ENCODE measurements at places on chromosomes 13 and 19. TPM values are rescaled to one million over a fixed set of nuclear protein-coding genes. Genes with fewer than 3 reads are reported as not detected.
A peak's percentile ranks its signal among the peaks of the same experiment; 100 is the strongest.

GRCh38 chr13:27770809-27771208 is 21.5 kb upstream of the GSX1 start:
- DNase-seq, result peak; percentile 31

DNA sequence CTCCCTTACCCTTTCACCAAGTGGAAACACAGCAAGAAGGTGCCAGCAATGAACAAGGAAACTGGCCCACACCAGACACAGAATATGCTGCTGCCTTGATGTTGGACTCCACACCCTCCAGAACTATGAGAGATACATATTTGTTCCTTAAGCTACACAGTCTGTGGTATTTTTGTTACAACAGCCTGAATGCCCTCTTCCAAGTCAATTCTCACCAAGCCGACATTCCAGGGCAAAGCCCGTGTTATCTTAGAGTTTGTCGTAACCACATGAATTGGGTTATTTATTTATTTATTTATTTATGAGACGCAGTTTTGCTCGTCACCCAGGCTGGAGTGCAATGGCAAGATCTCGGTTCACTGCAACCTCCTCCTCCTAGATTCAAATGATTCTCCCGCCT is 14.9 kb downstream of the FGF21 start:
- peak; percentile 27 for DNase-seq

GRCh38 chr13:32443111-32443510 is 15.2 kb upstream of the N4BP2L1 start:
- peak; percentile 14 for DNase-seq

- DNase-seq, result no peak
Measured at GRCh38 chr19:32877323-32877912, 7.9 kb upstream of the SLC7A9 start.

Gene CCDC169
- total RNA-seq, result 2.0 TPM

Gene PPP1R15A
- 49.4 TPM for total RNA-seq

Gene PPM1N
- 0.34 TPM for total RNA-seq
